T-helper 2 cell treated with Interferon-gamma antibody and Interleukin-4, amounts not matched to agents 5 μg/mL and 100 μg/mL, for 36 hours (primary cell): ENCODE measurements at places on chromosomes 16 and 17.

DNA sequence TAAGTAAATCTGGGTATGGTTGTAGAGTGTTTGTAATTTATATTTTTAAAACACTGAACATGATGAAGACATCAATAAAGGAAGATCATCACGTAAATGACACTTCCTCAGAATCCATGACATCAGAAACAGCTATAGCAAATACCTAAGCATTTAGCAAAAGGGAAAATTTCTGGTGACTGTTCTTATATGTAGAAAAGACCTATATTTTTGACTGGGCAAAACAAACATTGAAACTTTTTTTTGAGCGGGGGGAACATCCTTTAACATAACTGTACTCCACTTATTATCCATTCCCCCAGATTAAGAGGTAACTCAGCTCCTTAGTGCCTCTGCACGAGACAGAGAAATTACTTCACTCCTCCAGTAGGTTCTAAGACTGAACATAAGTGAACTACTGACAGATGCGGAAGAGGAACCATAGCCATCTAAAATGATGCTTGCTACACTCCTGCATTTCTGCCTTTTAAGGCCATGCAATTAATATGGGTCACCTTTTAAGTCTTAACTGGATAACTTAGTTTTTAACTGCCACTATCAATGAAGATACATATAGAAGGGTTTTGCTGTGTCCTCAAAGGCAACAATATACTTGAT is 9.4 kb downstream of the CRYBA1 start:
- H3K4me1 ChIP-seq, result peaks cover 14% of the 10 kb centered on the region
- no peak for DNase-seq
- H3K36me3 ChIP-seq, result peaks cover 24% of the 10 kb centered on the region
- H3K27ac ChIP-seq, result no peak overlapping the region

DNA sequence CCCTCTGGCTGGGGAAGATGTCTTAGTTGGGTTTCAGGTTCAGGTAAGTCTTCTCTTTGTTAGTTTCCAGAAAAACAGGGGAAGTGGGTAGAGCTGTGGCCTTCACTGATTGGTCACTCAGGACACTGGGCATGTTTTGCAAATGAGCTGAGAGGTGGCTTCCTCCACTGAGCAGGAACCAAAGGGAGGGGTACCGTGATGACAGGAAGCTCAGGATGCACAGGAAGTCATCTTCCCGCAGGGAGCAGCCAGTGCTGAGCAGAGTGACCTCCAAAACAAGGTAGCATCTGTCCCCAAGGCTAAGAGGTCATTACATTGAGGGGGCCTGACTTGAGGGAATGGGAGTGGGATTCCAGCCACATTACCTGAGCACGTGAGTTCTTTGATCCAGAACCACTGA is 5.6 kb downstream of the NT5C start:
- peaks cover 31% of the 10 kb centered on the region for H3K36me3 ChIP-seq
- peaks cover 34% of the 10 kb centered on the region for H3K4me1 ChIP-seq
- peak overlapping the region; percentile 84 for H3K27ac ChIP-seq
- DNase-seq, result no peak

GRCh38 chr17:43456661-43457361 is 27.0 kb upstream of the DHX8 start:
- DNase-seq, result no peak
- H3K27ac ChIP-seq, result no peak overlapping the region
- peaks cover 12% of the 10 kb centered on the region for H3K27me3 ChIP-seq
- H3K36me3 ChIP-seq, result no peaks in the 10 kb centered on the region
- H3K4me1 ChIP-seq, result no peaks in the 10 kb centered on the region

GRCh38 chr16:66335704-66336329 is 30.7 kb upstream of the CDH5 start:
- no peak overlapping the region for H3K4me3 ChIP-seq
- no peaks in the 10 kb centered on the region for H3K4me1 ChIP-seq
- no peak overlapping the region for H3K27ac ChIP-seq
- peaks cover 8% of the 10 kb centered on the region for H3K27me3 ChIP-seq
- H3K36me3 ChIP-seq, result no peaks in the 10 kb centered on the region
- no peak for DNase-seq
